T47D (cell line): ENCODE measurements at places on chromosomes 5 and 9.

- DNase-seq = no peak
Measured at GRCh38 chr9:131181091-131181681, 55.8 kb downstream of the NUP214 start.

DNA sequence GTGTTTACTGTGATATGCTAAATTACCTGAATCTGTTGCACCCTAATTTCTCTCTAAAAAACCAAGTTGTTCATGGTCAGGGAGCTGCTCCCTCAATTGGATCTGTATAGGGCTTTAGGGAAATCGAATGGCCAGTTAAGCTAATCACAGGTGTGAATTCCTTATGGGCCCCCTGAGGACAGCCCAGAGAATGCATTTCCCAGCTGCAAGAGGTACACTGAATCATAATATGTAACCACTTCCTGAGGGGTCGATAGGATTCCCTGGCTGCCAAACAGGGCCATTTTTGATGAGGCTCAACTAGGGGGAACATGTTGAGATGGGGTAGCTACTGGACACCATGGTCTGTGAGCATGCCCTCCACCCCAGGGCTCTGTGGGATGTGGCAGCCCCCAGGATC is 478.6 kb downstream of the CCDC171 start:
- DNase-seq = no peak

GRCh38 chr9:133709015-133709611 is 29.0 kb downstream of the SARDH start:
- DNase-seq = no peak

GRCh38 chr5:37375091-37375490 is 4.0 kb upstream of the WDR70 start:
- DNase-seq = no peak

DNA sequence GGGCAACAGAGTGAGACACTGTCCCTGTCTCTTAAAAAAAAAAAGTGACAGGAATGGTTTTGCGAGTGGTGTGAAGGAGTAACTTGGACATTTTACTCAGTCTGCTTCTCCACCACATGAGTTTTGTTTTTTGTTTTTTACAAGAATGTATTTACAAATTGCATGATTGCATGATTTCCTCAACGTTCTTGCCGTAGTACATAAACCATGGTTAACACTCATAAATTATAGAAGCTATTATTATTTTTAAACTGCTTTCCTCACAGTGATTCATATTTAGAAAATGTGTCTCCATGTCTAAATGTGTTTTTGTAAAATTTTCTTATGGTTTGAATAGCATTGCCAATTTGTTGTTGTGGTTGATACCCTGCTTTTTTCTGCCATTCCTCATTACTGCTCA is 220.0 kb downstream of the GOLPH3 start:
- DNase-seq = no peak

GRCh38 chr5:32090755-32091128 is 83.4 kb downstream of the GOLPH3 start:
- DNase-seq = no peak

DNA sequence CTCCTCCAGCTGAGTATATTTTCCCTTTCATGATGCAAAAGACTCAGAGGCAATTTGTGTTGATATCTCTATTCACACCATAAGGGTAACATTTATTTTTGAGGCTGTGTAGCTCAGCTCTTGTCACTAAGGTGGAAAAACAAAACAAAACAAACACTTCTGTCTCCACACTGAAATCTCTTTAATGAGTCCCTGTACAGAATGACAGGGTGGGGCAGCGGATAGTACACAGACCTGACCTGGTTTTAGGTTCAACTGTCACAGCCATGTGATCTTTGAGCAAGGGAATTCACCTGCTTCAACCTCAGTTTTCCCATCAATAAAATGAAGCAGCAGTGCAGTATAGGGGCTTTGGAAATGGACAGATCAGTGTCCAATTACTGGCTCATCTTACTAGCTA is 29.3 kb downstream of the TLR4 start:
- no peak for DNase-seq

- DNase-seq = peak; percentile 15
Measured at GRCh38 chr5:65873181-65873750, 53.1 kb upstream of the ERBIN start.

- no peak for DNase-seq
Measured at GRCh38 chr9:84385386-84386040, 45.0 kb upstream of the SLC28A3 start.

DNA sequence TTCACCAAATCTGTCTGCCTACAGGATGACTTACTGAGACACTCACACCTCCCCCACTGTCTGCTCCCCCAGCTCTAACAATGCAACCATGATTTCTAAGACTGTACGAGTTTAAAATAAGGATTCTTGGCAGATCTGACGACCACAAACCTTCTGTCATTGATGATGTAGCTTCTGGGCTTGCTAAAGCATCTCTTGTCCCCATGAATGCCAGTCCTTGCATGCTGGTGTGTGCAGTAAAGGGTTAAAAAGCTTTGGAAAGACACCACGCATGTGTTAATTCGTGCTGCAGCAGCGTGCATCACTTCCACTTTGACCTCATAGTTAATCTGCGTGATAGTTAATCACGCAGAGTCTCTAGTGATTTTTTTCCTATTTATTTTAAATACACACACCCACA is 411 bp upstream of the GABRG2 start:
- no peak for DNase-seq

- DNase-seq = peak; percentile 37
Measured at GRCh38 chr9:101375546-101375945, 9.3 kb downstream of the BAAT start.

GRCh38 chr9:214648-215493 is at the start of gene DOCK8:
DOCK8 (plus strand) TSS chr9:214865; CDS start chr9:214977, 112 bp downstream.
- DNase-seq = peak; percentile 82

- no peak for DNase-seq
Measured at GRCh38 chr5:132473019-132473531, 17.5 kb downstream of the IRF1 start.

DNA sequence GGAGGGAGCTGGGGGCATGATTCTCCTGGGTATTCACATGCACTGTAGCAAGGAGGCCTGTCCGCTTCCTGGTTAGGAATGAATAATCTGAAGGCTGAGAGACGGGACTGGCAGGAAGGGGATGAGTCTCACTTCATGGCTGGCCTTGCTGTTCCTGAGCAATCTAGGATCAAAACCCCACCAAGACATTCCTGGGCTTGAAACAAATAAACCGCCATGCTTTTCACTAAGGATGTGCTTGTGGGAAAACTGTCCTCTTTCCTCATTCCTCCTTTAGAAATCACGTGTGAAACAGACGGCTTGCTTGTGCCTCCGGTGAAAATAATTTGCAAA is 132.8 kb downstream of the MACROH2A1 start:
- DNase-seq = no peak

DNA sequence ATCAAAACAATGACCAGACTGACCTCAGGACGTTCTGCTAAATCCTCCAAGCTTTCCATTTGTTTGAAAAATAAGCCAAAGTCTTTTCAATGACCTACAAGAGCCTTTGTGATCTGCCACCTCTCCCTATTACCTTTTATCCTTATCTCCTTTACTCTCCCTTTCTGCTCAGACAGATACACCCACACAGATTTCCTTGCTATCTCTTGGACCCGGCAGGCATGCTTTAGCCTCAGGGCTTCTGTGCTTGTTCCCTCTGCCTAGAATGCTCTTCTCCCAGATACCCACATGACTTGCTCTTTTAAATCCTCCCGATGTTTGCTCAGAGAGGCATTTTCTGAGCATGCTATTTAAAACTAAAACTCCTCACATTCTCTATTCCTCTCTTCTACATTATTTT is 8.9 kb upstream of the ELOVL7 start:
- no peak for DNase-seq

- DNase-seq = peak; percentile 71
Measured at GRCh38 chr5:54867310-54867944, 118.0 kb downstream of the ESM1 start.
